ENCODE measurements at places on chromosomes 5 and 9.

GRCh38 chr5:160961038-160961437 lies 109.0 kb upstream of the ATP10B start:
- no peak for DNase-seq

DNA sequence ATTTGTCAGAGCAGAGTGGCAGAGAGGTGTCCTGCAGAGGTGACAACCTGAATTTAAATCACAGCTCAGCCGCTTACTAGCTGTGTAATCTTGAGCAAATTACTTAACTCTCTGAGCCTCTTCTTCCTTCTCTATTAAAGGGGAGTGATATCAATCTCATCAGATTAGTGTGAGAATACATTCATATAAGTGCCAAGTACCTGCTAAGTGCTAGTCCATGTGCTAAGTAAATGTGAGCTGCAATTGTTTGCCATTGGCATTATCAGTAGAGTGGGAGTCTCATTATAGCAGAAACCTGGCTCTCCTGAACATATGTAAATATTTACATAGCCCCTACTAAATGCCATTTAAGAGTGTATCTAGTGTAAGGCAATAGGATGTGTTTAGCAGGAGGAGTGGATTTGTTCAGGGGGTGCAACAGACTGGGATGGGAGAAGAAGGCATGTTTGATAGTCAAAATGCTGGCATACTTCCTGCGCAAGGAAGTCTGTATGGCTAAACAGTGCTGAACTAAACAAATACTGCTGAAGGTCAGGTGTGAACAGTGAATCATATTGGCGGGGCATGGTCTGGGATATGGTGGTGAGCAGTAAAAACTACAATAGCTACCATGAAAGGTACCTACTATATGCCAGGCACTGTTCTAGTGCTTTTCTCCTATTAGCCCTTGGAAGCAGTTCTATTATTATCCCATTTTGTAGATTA lies 74.5 kb downstream of the F2RL2 start:
- peak; percentile 78 for DNase-seq

DNA sequence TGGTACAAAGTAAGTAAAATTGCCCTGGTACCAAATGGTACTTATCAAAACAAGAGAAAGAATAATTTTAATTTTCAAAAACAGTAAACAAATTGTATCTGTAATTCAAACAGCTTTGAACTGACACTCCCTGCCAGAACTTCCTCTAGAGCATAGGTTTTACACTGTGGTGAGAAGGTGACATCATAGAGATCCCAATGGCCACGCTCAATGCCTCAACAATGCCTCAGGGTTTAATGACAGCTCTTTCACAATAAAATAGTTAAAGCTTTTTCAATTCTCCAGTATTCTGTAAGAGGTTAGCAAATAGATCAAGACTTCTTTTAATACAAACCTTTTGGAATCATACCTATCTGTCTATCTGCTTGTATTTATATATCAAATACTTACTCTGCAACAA lies 437.1 kb downstream of the PRR16 start:
- no peak for DNase-seq

DNA sequence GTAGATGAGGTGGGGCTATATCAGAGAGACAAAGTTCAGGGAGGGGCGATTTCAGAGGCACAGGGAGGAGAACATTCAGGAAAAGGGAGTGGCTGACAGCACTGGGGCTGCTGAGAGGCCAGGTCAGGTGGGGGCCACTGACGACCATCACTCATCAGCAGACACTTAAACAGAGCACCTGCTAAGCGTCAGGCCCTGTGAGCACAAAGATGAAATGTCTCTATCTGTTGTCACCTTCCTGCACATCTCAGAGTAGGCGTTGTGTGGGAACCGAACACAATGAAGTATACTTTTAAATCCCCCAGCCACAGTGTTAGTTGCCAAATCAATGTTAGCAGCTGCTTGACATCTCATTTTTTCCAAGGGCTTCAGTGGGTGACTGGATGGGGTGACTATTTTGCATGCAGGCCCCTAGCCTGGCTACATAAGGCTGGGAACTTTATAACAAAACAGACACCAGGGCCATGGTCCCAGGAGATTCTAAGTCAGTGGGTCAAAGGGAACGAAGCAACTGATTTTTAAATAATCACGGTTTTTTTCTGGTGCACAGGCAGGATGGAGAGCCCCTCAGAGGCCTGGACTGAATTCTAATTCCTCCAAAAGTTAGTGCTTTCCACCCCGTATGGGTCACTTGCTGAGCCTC lies 31.1 kb upstream of the ANKRD18A start:
- DNase-seq = no peak

GRCh38 chr9:78775211-78775610 lies 478.3 kb downstream of the PSAT1 start:
- DNase-seq = peak; percentile 7

GRCh38 chr5:55836191-55836590 lies 15.0 kb upstream of the IL31RA start:
- no peak for DNase-seq

GRCh38 chr5:164941132-164941531 lies 1435.7 kb downstream of the MAT2B start:
- no peak for DNase-seq

DNA sequence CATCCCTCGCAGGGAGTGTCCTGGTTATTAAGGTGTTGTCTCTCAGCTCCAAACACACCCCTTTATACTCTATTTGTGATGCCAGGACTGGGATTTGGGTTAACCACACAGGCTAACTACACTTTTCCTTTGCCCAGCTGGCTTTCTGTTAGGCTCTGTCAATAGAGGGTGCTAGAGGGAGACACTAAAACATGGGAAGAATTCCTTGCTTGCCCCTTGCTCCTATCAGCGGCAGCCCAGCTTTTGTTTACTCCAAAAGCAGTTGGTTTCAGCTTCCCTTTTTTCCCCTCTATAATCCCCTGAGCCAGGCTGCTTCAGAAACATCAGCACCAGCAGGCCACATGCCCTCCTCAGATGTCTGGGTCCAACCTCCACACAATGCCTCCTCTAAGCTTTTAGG lies 297.1 kb downstream of the KCTD16 start:
- peak; percentile 70 for DNase-seq

DNA sequence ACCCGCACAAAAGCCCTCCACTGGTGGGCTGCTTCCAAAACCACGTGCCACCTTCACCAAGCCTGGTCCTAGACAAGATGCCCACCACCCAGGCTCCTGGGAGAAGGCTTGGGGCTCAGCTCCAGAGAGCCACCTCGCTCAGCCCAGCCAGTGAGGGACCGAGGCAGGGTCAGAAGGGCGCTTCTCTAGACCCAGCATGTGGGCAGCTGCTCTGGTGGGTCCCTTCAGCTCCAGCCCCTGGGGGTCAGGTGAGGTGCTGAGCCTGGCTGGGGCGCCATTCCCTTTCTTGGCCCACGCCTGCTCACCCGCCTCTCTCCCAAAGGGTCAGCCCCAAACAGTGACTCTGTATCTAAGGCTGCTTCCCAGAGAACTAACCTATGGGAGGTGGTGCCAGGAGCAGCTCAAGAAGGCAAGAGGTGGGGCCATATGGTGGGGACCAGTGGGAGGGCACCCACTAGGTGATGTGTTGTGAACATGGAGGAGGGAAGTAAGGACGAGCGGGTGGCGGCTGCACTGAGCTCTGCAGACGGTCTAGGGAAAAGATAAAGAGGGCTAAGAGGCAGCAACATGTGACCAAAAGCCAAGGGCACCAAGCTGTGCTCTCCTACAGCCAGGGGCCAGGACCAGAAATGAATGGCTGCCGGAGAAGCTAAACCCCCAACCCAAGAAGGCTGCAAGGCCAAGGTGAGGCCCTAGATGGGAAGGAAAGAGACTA lies 79.3 kb downstream of the CAMSAP1 start:
- no peak for DNase-seq

DNA sequence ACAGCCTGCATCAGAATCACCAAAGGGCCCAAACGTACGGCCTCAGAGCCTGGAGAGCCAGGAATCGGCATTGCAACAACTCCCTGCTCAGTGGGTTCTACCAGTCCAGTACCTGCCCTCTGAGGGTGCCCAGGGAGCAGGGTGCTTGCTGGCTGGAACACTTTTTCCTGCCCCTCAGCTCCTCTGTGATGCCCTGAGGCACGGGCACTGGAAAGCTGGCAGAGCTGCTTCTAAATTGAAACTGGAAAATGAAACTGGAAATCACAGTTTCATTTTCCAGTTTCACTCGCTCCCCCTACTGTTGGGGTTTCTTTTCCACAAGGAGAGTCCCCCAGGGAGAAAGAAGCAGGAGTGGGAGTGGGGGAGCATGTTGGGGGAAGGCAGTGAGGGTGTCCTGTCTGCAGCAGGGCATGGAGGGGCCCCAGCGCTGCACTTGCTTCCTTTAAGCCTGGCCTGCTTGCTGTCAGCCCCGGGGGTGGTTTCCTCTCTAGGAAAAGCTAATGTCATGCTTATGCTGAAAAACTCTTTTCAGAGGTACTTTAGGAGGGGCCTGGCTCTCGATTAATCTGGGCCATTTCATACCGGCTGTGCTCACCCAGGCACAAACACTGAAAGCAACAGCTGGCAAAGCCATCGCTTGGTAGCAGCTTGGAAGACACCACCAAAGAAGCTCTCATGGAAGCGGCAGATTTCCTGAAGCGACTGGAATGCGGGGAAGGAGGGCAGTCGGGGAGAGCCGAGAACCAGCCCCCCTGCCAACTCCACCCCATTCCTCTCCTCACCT lies 26.2 kb downstream of the IRF1 start:
- DNase-seq = peak; percentile 41

DNA sequence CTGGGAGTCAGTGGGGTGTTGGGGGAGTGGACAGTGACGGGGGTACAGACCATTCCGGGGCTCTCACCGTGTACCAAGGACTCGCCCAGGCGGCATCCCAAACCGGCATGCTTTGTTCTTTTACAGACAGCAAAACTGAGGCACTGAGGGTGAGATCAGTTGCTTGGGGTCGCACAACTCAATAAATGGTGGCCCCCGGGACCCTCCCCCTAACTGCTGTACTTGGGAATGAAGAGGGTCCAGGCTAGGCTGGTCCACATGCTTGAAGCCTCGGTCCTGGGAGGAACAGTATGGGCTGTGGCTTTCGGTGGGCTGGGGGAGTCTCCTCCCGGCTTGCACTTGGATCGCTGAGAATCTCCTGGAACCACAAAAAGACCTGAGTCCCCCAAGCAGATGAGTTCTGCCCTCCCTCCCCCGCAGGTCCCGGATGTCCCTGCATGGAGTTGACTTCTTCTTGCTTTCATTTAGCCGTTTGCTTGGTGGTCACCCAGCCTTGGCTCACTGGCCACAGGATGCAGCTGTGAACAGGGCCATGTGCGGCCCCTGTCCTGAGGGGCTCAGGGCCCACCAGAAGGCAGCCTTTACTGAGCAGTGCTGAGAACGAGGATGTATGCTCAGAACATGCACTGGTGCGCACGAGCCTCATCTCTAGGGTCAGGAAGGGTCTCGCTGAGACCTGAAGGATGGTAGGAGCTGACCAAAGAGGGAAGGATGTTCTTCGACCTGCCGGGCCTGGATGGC lies 4.2 kb downstream of the LAMC3 start:
- DNase-seq = no peak

- DNase-seq = no peak
Measured at GRCh38 chr5:6404129-6404528, 25.8 kb upstream of the MED10 start.

DNA sequence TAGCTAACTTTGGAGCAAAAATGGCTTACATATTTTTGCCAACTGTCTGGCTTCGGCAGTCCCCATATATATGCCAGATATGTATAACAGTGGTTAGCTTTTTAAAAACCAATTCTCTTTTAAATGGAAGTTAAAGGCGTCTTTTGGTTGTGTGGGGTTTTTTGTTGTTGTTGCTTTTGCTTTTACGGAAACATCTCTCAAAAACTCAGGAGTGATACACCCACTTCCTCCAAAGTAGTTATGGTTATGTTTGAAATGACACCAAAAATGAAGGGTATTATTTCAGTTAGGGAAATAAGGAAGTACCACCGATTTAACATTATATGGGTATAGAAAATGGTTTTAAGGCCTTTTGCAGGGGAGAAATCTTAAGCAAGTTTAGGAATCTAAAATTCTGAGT lies 2.3 kb downstream of the CNOT8 start:
- DNase-seq = no peak

GRCh38 chr9:114216081-114216480 lies 60.7 kb downstream of the COL27A1 start:
- no peak for DNase-seq

DNA sequence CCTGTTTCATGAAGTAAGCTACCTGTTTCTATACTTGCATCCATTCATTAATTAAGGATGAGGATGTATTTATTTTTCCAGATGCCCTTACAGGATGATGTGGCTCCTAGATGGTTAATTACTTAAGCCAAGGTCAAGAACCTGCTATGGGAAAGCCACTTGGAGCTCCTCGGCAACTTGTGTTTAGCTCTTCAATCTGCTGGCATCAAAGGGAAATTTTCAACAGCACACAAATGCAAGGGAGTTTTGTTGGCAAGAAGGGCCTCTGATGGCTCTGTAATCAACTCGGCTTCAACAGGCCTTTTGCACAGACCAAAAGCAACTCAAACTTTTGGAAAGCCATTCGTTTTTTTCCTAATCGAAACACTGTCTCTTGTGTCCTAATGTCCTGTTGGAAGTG lies 125.3 kb downstream of the EFNA5 start:
- no peak for DNase-seq

DNA sequence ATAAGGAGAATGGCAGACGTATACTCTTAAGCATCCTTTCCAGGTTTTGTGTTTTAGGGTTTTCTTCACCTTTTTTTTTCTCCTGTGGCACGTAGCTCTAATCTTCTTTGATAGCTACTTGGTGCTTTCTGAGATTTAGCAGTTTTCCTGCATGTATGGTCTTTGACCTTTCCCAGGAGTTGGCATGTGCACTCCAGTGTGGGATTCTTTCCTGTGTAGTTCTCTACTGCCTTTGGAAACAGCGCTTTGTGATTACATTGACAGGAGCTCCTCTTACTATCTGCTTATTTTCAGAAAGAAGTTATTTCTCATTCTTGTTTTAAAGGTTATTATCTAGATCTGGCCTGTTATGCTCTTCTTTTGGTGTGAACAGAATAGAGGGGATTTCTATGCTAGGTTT lies 65.5 kb downstream of the UNC13B start:
- no peak for DNase-seq

GRCh38 chr5:130923543-130924124 lies 241.4 kb downstream of the HINT1 start:
- DNase-seq = peak; percentile 59

- no peak for DNase-seq
Measured at GRCh38 chr5:168979135-168979534, 321.8 kb downstream of the SLIT3 start.

- no peak for DNase-seq
Measured at GRCh38 chr9:120394058-120394669, 185.8 kb downstream of the CDK5RAP2 start.

GRCh38 chr9:93098236-93098946 lies 2.4 kb downstream of the CARD19 start:
- DNase-seq = no peak

GRCh38 chr5:35438786-35439185 lies 178.9 kb upstream of the SPEF2 start:
- no peak for DNase-seq

- DNase-seq = no peak
Measured at GRCh38 chr5:68274847-68275651, 59.5 kb downstream of the PIK3R1 start.

DNA sequence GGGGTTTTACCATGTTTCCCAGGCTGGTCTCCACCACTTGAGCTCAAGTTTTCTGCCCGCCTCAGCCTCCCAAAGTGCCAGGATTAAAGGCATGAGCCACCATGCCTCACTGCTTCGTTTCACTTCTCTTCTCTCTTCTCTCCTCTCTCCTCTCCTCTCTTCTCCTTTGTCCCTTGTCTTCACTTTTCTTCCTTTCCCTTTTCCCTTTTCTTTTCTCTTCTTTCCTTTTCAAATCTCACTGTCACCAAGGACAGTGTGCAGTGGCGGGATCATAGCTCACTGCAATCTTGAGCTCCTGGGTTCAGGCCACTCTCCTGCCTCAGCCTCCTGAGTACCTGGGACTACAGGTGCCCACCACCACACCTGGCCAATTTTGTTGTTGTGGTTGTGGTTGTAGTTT lies 49.5 kb downstream of the SLF1 start:
- no peak for DNase-seq

All from WERI-Rb-1 (cell line).